NCI-H187 treated with DMSO at 0.1 percent for 48 hours (cell line): ENCODE measurements at places on chromosomes 12 and 14.

DNA sequence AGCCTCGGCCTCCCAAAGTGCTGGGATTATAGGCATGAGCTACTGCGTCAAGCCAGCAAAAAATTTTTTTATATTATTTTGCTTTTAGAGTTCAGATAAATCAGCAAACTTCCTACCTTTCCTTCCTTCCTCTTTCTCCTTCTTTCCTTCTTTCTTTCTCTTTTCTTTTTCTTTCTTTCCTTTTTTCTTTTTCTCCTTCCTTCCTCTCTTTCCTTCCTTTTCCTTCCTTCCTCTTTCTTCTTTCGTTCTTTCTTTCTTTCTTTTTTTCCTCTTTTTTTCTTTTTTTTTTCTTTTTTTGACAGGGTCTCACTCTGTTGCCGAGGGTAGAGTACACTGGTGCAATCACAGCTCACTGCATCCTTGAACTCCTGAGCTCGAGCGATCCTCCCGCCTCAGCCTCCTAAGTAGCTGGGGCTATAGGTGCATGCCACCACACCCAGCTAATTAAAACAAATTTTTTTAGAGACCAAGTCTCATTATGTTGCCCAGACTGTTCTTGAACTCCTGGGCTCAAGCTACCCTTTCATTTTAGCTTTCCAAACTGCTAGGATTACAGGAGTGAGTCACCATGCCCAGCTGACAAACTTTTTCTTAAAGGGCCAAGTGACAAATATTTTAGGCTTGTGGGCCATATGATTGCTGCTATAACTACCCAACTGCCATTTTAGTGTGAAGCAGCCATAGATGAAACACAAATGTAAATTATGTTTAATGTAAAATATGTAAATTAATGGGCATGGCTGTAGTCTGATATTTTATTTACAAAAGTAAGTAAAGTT, 7.1 kb upstream of the WASHC4 start:
- no peak for DNase-seq

- no peak for DNase-seq
These were observed 486.5 kb downstream of the ZFP36L1 start for GRCh38 chr14:68306265-68306933.

GRCh38 chr14:73014105-73014504, 12.8 kb downstream of the ZFYVE1 start:
- no peak for DNase-seq

GRCh38 chr12:124497658-124498057, 69.8 kb downstream of the NCOR2 start:
- no peak for DNase-seq

- DNase-seq: peak; percentile 52
These were observed 56.5 kb downstream of the GTF2A1 start for GRCh38 chr14:81164167-81164774.

- no peak for DNase-seq
These were observed 845 bp upstream of the COCH start for GRCh38 chr14:30873308-30874119.

DNA sequence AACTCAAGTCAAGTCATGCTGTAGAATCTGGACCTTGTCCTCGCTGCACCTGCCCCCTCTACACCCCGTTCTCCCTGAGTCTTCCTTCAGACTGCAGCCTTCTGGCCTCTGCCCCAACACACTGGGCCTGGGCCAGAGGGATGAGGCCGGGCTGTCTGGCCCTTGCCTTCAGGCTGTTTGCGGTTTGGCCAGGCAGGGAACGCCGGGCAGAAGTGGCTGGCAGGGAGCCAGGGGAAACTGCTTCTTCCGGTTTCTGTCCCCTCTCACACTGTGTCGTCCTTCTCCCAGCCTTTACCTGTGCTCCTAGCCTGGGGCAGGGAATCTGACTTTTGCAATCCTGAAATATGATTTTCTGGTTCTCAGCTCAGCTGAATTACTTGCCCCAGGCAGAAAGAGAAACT, 13.5 kb downstream of the DGLUCY start:
- no peak for DNase-seq

- DNase-seq: no peak
These were observed 110.5 kb upstream of the CLEC14A start for GRCh38 chr14:38366374-38366773.

GRCh38 chr14:61188196-61188595, 92.9 kb downstream of the TMEM30B start:
- no peak for DNase-seq

- DNase-seq: no peak
These were observed 82.9 kb downstream of the SPATA7 start for GRCh38 chr14:88468406-88468805.

DNA sequence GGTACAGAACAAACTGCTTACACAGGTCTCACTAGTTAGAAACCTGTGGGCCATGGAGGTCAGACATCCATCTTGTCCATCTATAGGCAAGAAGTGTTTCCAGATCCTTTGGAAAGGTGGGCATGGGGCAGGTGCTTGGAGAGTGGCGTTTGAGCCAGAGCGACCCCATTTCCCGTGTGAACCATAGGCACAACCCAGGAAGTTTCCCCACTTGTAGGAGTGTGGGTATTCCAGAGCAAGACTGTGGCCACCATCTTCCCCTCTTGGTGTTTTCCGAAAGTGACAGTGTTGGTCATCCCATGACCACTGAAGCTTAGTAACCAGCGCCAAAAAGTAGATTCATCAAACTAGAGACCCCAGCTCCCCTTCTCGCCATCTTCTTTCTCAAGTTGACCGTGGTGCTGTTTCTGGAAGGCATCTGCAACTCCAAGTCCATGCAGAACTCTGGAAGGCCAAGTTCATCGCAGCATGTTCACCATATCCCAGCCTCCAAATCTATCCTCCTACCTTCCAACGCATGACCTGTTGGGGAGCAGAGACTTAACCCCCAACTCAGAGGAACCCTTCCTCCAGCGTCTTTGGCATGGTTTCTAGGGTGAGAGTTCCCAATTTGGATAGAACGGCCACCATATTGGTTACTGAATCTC, 19.7 kb downstream of the PHETA1 start:
- DNase-seq: no peak

GRCh38 chr12:79374545-79374944, 316.2 kb downstream of the PAWR start:
- no peak for DNase-seq

- DNase-seq: no peak
These were observed 1724.1 kb upstream of the SEL1L start for GRCh38 chr14:83257466-83258439.

GRCh38 chr12:82855872-82856271, 169.2 kb downstream of the TMTC2 start:
- DNase-seq: no peak

DNA sequence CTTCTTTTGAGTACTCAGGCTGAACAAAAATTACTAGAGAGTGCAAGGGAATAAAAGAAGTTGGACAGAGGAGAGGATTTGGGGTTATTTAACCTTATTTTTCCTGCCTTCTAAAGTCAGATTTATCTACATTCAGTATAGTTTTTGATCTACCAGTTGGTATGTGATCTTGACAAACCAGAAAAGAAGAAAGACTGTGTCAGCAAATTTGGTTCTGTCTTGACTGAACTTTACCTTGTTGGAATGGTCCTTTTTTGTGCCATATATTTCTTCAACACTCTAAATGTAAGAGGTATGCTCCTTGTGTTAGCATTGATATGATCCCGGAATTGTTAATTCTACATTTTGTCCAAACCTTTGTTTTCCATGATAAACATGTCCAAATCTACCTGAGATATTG, 47.7 kb upstream of the ADAMTS20 start:
- DNase-seq: no peak

DNA sequence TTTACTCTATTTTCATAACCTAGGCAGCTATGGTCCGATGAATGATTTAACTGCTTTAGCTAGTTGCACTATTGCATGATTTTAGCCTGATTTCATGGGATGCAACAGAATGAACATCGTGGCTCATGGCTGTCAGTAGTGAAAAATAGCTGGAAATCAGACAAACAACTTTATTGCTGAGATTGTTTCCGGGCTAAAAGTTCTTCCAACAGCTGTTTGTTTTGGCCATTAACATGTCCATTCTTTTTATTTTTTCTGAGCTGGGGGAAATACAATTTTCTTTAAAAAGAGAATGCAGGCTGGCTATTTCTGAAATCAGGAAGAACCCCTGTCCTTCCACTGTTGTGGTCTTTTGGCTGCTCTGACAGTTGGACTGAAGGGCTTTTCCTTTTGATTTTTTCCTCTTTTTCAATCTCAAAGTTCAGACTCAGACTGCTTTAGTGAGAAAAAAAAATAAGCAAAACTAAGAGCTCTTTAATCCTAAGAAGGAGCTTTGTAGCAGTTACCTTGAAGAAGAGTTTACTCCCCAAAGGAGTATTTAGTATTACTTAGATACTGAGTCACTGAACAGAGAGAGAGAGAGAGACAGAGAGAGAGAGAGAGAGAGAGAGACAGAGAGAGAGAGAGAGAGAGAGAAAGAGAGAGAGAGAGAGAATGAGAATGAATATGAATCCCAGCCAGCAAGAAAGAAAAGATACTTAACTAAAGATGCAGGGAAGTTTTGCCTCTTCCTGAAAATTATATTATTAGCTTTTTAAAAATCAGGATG, at the start of gene NAV3:
Gene NAV3, plus strand, starts transcription at position 312 of the 769 bp plus-strand sequence. CDS start 568 bp downstream, outside the sequence.
- no peak for DNase-seq

DNA sequence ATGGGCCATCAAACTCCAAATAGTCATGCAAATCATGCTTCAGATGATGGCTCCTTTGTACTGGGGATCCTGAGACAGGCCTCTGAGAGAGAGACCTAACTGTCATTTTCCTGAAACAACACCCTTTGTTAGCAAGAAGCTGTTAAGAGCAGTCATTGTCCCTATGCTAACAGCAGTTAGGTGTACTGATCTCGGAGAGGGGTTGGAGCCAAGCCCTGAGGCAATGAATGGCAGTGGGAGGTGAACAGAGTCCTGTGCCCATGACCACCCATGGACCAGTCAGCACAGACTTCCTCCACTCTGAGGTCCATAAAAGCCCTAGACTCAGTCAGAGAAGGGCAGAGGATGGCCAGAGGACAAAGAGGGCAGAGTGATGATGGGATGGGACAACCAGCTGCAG, 747.6 kb upstream of the LRFN5 start:
- DNase-seq: no peak

- no peak for DNase-seq
These were observed 811.7 kb downstream of the GALC start for GRCh38 chr14:87181288-87181687.

GRCh38 chr12:19894050-19894449, 454.8 kb downstream of the AEBP2 start:
- no peak for DNase-seq

DNA sequence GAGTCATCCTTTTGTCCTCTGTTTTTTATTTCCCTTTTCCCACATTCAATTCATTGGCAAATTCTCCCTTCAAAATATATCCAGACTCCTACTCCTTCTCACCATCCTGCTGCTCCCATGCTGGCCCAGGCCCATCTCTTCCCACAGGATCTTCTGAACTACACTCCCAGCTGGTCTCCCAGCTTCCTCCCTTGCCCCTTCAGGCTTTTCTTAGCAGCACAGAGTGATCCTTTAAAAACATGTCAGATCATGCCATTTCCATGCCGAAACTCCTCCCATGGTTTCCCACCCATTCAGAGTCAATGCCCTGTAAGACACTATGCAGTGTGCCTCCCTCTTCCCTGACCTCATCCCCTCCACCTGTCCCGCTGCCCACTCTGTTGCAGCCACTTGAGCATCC, 2.4 kb upstream of the KRT84 start:
- DNase-seq: no peak

DNA sequence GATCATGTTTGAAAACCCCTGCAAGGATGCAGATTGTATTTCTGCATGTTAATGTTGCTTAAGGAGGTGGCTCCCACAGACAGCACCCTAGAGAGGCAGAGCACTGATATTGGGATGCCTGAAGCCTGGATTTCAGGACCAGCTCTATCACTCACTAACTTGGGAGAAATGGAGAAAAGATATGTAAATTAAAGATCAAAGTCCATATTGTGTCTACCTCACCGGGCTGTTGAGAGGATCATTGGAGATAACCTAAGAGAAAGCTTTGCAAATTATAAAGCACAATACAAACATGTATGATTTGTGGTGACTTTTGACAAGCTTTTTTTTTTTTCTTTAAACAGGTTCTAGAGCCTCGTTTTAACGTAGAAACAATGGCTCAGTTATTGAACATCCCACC, 7.6 kb upstream of the REP15 start:
- no peak for DNase-seq

GRCh38 chr12:75665216-75665615, 153.8 kb upstream of the KRR1 start:
- no peak for DNase-seq

DNA sequence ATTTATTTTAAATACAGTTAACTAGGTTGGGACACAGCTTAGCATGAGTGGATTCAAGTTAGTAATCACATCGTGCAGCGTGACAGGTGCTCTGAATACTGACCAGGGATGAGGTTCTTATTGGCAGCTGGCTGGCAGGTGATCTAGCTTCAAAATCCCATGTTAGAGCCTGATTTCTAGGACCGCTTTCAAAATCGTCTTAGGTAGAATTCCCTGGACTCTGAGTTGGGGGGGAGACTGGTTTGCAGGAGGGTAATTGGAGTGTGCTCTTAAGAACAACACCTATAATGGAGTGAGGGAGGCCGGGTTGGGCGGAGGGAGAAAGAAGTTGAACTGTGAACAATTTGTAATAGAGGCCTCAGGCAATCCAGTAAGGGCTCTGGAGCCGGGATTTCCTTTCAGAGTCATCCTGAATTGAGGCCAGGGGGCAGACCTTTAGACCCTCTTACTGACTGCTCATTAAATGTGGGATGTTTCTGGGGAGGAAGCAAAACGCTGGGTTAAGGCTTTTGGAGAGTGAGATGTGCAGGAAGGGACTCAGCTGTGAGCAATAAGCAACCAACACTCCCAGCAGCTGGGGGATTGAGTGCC, 874 bp upstream of the YARS2 start:
- DNase-seq: no peak

DNA sequence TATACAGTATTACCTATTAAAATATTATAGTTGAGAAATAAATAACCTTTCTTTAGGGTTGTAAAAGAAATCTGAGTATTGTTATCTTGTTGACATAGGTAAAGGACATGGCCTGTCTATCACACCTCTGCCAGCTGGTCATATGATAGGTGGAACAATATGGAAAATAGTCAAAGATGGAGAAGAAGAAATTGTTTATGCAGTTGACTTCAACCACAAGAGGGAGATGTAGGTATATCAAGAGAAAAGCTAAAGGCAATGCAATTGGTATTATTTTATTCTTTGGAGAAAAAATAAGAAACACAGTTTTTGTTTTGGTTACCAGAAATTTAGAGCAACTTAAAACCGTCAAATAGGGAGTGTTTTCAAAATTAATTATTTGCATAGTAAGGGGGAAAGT, 13.5 kb downstream of the CPSF2 start:
- no peak for DNase-seq
